ENCODE measurements at places on chromosomes 5 and 9.
A peak's percentile ranks its signal among the peaks of the same experiment; 100 is the strongest.

GRCh38 chr9:1005043-1005667 lies 28.7 kb downstream of the DMRT3 start:
- DNase-seq, result peak; percentile 31

GRCh38 chr5:5025098-5025773 lies 114.9 kb upstream of the ADAMTS16 start:
- DNase-seq, result no peak

DNA sequence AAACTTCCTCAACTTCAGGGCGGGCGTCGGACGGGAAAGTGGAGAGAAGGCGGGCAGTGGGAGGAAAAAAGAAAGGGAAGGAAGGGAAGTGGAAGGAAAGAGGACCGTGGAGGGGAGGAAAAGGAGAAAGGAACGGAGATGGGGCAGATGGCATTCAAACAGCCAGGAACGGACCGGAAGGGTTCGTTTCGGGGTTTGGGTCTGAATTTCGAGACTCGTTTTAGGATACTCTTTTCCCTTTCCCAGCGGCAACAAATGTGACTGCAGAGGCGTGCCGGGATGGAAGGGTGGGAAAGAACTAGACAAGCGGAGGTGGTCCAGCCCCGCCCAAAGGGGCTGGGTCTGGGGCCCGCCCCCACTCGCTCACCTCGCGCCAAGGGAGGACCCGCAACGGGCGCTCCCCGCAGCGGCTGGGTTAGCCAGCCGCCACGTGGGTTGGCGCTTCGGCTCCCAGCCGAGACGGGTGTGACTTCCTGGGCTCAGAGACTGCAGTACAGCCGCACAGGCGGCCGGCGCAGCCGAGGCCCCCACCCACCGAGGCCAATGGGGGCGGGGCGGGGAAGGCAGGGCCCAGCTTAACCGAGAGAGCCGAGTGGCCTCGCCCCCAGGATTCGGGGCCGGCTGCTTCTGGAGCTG lies 2.7 kb downstream of the VCAN start:
- DNase-seq, result peak; percentile 89

- no peak for DNase-seq
Observed at GRCh38 chr9:134951994-134952393, 34.3 kb upstream of the FCN1 start.

- DNase-seq, result no peak
Observed at GRCh38 chr5:160831801-160832200, 20.2 kb downstream of the ATP10B start.

DNA sequence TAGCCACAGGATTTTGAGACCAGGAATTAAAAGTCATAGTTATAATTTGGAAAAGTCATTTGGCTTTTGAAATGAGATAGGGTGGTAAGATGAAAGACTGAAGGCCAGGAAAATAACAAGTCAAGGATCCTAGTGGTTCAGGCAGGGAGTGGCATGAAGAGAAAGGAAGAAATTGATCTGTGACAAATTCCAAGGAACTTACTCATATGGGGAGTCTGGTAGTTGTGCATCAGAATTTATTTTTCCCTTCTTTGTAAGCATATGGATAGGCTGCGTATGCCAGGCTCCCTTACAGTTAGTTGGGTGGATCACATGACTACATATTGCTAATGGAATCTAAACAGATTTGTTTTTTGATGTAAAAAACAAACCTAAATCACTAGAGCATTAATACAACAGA lies 21.0 kb downstream of the ISL1 start:
- no peak for DNase-seq
